Glomerular endothelial cell (primary cell): ENCODE measurements at places on chromosomes 2 and 18.

DNA sequence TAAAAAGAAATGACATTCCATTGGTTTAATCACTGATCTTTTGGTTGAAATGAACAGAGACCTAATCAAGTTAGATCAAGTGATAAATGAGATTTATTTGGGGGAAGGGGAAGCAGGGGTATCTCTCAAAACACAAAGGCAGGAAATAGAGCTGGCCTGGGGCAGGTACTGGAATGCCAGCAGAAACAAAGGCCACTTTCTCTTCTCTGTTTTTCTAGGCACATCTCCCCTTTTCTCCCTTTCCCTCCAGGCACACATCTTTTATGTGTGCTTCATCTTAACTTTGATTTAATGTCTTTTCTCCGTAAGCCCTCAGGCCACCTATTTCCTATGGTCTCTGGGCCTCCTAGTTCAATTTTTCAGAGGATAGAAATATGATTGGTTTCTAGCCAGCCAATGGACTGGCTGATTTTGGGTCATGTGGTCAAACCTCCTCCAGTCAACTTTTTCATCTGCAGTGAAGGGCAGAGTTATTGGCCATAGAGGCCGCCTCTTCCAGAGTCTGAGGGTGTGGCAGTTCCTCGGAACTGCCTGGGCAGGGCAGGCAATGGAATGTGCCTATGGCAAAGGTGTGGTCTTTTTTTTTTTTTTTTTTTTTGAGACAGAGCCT lies 58.9 kb upstream of the FAM136A start:
- no peak for DNase-seq

DNA sequence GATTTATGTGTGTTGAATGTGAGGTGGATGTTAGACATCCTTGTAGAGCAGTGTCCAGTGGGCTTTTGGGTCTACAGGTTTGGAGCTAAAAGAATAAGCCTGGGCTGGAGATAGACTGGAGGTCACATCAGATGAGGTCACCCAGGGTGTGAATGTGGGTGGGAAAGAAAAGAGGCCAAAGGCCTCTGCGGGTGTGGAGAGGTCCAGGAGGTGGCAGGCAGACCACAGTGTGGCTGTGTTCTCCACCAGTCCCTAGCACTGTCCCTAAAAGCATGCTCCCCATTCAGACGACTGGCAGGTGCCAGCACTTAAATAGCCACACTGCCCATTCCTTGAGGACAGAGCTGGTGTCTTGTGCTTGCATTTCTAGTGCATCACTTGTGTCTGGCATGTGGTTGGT lies 4.1 kb downstream of the ATG4B start:
- DNase-seq: no peak

- no peak for DNase-seq
Observed at GRCh38 chr2:239666855-239667376, 266.1 kb upstream of the HDAC4 start.

DNA sequence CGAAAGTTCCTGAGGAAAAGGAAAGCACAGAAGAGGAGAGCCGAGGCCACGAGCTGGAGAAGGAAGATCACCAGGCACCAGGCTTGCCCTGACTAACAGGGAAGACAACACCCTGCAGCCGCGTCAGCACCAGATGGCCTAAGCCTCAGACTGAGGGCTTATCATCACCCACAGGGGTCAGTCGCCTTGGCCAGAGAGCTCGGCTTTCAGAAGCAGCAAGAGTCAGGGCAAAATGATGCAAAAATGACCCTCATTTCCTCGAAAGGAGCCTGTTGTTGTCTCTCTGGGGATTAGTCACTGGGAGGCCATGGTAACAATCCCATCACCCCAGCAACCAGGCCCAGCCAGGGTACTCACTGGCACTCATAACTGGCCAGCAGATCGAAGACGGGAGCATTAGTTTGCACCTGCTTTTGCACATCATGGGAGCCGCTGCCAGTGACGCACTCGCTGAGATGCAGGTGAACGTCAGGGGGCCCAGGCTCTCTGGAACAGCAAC lies 42.7 kb upstream of the ZFP36L2 start:
- peak; percentile 83 for DNase-seq

GRCh38 chr18:73261923-73262322 lies 394.1 kb upstream of the NETO1 start:
- no peak for DNase-seq

GRCh38 chr18:73446502-73446901 lies 578.7 kb upstream of the NETO1 start:
- no peak for DNase-seq

GRCh38 chr2:10486601-10487079 lies 38.5 kb upstream of the ODC1 start:
- no peak for DNase-seq

DNA sequence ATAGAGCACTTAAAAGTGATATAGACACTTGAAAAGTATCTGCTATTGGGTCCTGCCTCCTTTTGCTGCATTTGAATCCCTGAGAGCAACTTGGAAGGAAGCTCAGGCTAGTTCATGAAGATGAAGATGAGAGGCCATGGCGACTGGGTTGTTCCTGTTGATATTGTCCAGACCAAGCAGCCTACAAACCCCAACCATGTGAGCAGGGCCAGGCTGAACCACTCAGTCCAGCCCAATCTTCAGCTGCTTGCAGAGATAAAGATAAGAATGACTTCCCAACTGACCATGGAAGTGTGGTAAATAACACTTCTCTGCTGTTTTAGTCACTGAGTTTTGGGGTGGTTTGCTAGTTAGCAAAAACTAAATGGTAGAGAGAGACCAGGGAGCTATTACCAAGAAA lies 417.6 kb downstream of the SOX11 start:
- no peak for DNase-seq

DNA sequence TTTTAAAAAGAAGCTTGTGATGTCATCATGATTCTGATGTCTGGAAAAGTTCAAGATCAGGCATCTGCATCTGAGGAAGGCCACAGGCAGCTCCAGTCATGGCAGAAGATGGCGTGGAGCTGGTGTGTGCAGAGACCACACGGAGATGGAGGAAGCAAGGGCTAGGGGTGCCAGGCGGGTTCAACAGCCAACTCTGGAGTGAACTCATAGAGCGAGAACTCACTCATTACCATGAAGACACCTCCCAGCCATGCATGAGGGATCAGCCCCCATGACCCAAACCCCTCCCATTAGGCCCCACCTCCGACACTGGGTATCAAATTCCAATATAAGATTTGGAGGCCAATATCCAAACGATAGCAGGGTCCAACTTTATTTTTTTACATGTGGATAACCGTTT lies 61.6 kb downstream of the KCNG2 start:
- DNase-seq: no peak

DNA sequence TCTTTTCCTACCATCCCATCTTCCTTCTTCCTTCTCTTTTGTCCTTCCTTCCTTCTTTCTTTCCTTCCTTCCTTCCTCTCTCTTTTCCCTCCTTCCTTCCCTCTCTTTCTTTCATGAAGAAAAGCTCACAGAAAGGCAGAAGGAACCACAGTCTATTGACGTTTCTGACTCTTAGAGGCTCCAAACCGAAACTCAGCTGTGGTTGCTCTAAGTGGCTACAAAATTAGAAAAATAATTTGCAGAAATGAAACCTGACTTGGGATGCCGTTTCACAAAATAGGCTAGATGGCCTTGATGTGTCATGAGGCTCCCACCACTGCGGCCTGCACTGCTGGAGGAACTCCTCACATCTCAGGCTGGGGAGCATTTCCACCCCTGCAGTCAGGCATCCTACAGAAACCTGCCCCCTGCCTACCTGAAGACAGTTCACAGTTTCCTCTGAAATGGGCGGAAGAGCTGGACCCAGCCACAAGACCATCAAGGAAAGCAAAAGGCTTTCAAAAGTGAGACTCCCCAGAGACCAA lies 165.6 kb downstream of the SMAD7 start:
- DNase-seq: no peak

- no peak for DNase-seq
Observed at GRCh38 chr2:25256488-25256875, 85.2 kb downstream of the DNMT3A start.

DNA sequence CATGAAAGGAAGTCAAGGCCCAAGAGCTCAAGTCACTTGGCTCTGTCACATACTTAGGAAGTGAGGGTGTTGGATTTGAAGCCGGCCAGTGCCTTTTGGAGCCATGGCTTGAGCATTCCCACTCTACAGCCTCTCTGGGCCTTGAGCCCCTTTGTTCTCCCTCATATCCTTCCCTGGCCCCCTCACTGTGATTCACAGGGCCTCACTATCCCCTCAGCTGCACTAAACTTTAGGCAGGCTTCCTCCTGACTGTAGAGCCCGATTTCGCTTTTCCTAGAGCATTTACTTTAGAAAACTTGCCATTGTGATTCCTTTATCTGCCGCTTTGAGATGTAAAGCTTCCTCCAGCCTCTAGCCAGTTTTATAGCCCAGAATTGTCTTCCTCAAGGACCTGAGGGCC lies 107.6 kb downstream of the FBXO15 start:
- DNase-seq: no peak

DNA sequence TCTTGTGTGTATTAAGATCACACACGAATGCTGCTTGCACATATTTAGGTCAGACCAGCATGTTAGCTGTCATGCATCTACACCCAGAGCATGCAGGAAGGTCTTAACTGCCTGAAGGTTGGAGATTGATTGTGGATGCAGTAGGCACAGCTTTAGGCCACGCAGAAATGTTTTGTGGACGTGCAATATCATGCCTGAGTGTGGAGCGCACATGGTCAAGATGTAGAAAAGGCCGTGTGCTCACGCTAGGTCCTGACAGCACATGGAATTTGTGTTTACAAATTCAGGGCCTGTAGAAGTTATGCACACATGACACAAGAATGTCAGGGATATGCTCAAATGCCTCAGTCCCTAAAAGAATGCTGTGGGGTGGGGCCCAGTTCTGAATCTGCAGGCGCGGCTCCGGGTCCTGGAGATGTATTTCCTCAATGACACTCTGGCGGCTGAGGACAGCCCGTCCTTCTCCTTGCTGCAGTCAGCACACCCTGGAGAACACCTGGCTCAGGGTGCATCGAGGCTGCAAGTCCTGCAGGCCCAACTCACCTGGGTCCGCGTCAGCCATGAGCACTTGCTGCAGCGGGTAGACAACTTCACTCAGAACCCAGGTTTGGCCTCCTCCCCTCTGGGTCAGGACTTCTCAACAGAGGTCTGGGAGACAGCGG lies 27.9 kb downstream of the MARCO start:
- no peak for DNase-seq

- peak; percentile 98 for DNase-seq
Observed at GRCh38 chr2:69046221-69046662, 33.3 kb downstream of the ANTXR1 start.

DNA sequence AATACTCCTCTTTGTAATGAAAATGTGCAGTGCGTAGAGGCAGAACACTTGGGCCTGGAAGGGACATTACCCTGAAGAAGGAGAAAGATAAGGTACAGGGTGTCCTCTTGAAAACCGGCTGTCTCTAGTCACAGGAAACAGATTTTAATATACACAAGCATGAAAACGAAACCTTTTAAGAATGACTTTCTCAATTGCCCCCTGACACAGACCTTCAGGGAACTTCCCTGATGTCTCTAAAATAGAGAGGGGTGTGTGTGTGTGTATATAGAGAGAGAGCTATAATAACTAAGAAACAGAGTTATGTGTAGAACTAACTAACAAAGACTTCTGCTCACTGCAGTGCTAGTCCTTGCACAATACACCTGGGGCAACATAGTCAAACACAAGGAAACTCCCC lies 780.0 kb downstream of the CNTNAP5 start:
- no peak for DNase-seq

- DNase-seq: no peak
Observed at GRCh38 chr2:62461707-62462106, 44.3 kb downstream of the TMEM17 start.

DNA sequence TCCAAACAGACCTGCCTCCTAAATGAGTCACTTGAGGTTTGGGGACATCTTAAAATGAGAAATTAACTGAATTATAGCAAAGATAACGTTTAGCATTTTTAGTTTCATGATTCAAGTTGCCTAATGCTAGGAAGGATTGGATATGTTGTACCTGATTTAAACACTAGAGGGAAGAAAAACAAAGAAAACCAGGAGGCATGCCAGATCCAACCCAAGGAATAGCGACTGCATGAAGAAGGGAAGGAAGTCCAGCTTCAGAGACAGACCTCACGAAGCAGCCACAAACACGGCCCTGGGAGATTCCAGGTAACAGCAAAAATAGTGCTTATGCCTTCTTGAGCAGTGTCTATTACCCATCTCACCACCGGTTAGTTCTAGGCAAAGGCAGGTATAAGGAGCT lies 499.9 kb upstream of the SPHKAP start:
- no peak for DNase-seq

GRCh38 chr2:3195641-3196476 lies 181.8 kb downstream of the EIPR1 start:
- no peak for DNase-seq

- peak; percentile 41 for DNase-seq
Observed at GRCh38 chr18:24397694-24398368, at the start of gene OSBPL1A. OSBPL1A (minus strand) TSS chr18:24397824; CDS start chr18:24377533, 20,291 bp downstream.

DNA sequence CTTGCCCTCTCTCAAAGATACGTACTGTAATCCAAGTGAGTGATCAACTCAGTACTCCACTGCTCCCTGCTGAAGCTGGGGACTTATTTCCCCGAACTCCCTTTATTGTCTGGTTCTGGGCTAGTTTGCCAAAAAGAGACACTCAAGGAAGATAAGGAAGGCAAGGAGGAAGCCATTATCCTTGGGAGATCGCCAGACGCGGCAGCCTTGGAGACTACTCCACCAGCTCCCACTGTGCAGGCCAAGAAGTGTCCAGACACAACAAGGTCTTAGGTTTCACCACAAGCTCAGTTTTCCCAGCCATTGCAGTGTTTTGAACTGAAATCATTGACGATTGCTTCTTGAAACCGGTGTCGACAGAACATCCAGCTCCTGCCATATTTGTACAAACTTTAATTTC lies 439.6 kb upstream of the UBE2E3 start:
- no peak for DNase-seq

DNA sequence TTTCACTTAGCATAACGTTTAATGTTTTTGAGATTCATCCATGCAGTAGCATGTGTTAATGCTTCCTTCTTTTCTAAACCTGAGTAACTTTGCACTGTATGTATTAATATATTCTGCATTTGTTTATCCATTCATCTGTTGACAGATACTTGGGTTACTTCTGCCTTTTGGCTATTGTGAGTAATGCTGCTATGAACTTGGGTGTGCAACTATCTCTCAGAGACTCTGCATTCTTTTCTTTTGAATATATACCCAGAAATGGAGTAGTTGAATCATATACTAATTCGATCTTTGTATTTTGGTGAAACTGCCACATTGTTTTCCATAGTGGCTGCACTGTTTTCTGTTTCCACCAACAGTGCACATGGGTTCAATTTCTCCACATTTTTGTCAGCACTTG lies 128.3 kb downstream of the SH3BP4 start:
- DNase-seq: no peak

DNA sequence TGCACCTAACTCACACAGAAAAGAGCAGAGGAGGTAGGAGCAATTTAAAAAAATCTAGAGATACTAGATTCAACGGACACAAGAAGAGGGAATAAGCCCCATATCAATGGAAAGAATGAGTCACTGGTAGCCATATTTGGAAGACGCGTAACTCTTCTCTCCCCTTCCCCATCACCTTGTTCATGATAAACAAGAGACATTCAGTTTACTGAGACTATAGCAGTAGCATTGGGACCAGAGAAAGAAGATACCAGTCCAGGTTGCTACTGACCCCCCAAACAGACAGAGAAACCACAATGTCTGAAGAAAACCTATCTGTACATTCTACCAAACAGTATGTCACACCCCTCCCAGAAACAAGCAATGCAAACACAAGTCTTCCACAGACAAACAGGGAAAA lies 81.1 kb downstream of the SLC66A3 start:
- no peak for DNase-seq

- no peak for DNase-seq
Observed at GRCh38 chr2:219570194-219570923, 980 bp downstream of the OBSL1 start.
